ENCODE measurements at places on chromosomes 2 and 18.

- no peak for DNase-seq
Measured at GRCh38 chr2:238286551-238286950, 1.9 kb downstream of the PER2 start.

- no peak for DNase-seq
Measured at GRCh38 chr18:63336366-63337099, 17.0 kb upstream of the BCL2 start.

DNA sequence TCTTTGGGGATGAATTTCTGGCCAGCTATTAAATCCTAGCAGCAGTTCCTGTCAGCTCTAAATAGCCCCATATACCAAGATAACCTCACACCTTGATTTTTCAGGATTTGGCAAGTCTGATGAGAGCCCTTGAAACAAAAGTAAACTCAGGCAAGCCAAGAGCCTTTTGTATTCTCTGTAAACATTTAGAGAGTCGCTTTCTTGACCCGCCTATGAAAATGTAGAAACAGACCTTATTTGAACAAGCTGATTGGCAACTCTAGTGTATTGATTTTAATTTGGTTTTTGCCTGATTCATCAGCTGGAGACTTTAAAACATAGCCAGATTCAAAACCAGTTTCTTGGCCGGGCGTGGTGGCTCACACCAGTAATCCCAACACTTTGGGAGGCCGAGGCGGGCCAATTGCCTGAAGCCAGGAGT lies 43.4 kb downstream of the CABLES1 start:
- DNase-seq, result no peak

DNA sequence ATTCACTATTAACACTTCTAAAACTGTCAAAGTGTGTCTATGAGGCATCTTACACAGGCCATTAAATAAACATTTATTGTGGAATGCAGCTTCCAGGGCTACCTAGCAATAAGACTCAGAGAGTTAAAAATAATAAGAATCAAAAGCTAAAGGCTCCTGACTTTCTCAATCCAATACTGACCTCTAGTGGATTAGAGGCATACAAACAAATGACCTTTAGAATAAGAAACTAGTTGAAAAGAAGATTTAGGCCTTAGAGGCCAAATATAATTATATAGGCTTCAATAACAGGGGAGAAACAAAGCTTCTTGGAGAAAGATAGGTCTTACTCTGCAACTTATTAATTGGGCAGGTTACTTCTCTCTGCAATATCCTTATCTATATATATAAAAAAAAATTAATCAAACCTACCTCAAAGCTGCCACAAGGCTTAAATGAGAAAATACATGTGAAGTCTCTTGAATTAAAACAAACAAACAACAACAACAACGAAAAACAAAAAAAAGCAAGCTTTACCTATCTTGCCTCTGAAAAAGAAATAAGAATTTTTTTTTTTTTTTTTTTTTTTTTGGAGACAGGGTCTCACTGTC lies 246.1 kb downstream of the EXOC6B start:
- no peak for DNase-seq

DNA sequence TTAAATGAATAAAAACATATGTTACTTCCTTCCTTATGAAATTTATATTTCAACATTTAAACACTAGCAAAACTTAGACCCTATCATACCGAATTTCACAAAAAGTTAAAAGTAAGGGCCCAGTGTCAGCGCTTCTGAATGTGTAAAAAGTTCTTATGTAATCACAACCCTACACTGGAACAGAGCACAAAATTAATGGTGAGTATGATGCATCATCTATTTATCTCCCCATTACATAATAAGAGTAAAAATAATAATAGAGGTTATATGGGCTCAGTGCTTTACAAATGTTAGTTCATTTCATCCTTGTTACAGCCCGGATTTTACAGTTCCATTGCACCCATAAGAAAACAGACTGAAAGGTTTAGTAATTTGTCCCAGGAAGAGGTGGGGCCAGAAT lies 144.9 kb upstream of the POU3F3 start:
- no peak for DNase-seq

GRCh38 chr2:67259556-67260342 lies 137.4 kb upstream of the ETAA1 start:
- no peak for DNase-seq

GRCh38 chr18:58360324-58360723 lies 268.6 kb downstream of the ALPK2 start:
- no peak for DNase-seq

- no peak for DNase-seq
Measured at GRCh38 chr18:11840493-11840892, 10.7 kb upstream of the CHMP1B start.

- no peak for DNase-seq
Measured at GRCh38 chr18:43590182-43590903, 313.1 kb upstream of the SYT4 start.

DNA sequence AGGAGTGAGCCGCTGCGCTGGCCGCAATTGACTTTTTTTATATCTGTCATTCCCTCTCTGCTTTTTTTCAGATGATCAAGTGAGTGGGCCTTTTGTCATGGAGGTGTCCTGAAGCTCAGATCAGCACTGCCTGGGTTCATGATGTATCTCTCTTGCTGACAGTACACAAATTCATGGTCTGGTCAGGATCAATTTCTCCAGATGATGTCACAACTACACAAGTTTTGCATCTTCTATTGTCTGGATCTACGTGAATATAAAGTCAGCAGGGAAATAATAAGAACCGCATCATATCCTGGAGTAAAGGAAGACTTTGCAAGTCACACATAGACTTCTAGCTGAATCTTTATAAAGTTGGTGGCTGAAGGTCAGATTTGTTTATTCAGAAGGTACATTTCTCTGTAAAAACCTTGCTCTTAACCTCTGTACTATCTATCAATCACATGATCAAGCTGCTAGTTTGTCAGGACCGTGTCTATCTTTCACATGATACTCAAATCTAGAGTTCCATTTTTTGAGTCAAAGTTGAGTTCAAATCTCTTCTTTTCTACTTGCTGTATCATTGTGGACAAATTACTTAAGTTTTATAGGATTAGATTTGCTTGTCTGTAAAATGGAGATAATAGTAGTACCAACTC lies 13.1 kb upstream of the CD28 start:
- DNase-seq, result no peak

DNA sequence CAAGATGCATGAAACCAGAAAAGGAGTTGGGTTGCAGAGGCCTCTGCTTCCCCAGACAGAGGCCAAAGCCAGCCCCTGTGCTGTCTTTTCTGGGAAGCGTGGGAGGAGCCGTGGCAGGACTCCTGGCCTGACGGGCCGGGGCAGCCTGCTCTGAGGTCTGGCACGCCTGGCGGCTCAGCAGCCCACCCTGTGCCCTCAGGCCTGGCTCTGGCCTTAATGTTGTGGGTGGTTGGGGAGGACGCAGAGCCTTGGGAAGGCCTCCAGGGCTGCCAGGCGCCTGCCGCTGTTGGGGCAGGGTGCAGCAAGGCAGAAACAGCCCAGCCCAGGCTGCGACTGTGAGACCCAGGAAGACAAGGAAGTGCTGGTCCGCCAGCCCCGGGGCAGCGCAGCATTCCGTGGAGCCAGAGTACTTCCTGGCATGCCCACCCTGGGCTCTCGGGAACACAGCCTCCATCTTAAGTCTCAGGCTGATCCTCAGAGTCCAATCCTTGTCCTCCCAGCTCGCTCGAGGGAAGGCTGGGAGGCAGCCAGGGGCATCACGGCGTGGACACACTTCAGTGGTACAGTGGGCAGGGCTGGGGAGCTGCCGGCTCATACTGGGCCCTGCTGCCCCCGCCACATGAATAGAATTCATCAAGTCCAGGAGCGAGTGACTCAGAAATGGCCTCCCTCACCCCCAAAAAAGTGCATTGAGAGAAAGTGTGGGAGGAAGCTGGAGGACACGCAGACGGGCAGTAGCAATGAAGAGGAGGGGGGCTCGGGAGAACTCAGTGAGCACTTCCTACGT lies 72.6 kb downstream of the EMX1 start:
- no peak for DNase-seq

- DNase-seq, result no peak
Measured at GRCh38 chr18:7755753-7756475, 188.8 kb downstream of the PTPRM start.

DNA sequence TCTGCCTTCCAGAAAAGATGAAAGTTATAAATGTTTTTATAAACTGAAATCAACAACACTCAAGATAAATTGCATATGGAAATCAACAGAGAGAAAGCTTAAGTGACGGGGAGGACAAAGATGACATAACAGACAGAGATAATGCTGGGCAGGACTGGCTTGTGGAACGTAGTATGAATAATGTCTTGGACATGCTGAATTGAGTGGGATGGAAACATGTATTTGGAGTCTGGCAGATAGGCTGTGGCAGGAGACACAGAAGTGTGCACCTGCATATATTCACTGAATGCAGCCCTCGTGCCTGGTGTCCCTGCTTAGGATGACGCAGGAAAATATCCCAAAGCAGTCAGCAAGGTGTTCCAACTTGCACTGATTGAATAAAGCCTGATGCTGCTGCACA lies 318.2 kb downstream of the CBLN2 start:
- no peak for DNase-seq

GRCh38 chr2:15155959-15156574 lies 405.1 kb downstream of the NBAS start:
- no peak for DNase-seq

DNA sequence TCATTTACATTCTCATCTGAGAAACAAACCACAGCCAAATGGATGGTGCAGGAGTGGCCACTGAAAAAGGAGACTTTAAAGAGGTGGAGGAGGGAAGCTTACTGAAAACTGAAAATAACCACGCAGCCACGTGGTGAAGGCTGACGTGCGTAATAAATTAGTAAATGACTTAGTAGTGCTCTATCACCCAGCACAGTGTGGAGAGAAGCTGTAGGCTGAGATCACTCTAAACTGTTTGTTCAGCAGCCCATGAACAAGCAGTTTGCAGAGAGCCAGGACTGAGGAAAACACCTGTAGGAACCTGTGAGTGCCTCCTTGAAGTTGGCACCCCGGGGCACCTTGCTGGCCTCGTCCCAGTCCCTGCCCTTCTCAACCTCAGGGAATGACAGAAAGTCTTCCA lies 193.0 kb downstream of the TXNL1 start:
- DNase-seq, result no peak

- no peak for DNase-seq
Measured at GRCh38 chr2:85750587-85751575, 2.9 kb upstream of the ATOH8 start.

- DNase-seq, result no peak
Measured at GRCh38 chr18:36496022-36496421, 198.5 kb downstream of the FHOD3 start.

- DNase-seq, result no peak
Measured at GRCh38 chr18:57242285-57242684, 95.4 kb downstream of the BOD1L2 start.

DNA sequence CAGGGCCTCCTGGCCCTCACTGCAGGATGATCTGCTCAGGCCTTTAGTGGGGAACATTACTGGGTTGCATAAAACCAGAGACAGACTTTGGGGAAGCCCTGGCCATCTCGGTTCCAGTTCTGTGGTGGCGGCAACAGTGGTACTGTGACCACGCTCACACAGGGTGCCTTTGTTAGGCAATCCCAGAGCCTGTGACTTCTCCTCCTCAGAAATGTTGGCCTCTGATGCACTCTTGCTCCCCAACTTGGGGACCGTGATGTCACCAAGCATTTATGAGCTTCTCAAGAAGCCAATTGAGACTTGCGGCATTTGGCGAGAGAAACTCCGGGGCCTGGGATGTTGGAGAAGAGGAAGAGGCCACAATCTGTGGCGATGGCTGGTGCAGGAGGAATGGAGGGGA lies 80.9 kb upstream of the PKDCC start:
- DNase-seq, result no peak

DNA sequence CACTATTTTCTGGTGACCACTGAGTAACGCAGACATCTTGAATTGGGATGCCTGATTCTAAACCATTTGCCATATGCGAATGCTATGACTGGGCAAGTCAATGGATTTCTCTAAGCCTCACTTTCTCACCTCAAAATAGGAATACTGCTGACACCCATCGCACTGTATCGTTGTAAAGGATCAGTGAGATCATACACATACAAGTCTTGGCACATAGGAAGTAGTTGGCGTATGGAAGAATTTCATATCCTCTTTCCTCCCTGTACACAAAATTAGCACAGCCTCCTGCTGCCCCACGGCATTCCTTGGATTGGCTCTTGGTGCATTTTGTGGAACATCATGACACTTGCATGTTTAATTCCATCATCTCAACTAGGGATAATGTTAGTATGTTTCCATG lies 366.9 kb downstream of the CMPK2 start:
- DNase-seq, result no peak

GRCh38 chr18:75309564-75309963 lies 99.0 kb downstream of the TSHZ1 start:
- no peak for DNase-seq

DNA sequence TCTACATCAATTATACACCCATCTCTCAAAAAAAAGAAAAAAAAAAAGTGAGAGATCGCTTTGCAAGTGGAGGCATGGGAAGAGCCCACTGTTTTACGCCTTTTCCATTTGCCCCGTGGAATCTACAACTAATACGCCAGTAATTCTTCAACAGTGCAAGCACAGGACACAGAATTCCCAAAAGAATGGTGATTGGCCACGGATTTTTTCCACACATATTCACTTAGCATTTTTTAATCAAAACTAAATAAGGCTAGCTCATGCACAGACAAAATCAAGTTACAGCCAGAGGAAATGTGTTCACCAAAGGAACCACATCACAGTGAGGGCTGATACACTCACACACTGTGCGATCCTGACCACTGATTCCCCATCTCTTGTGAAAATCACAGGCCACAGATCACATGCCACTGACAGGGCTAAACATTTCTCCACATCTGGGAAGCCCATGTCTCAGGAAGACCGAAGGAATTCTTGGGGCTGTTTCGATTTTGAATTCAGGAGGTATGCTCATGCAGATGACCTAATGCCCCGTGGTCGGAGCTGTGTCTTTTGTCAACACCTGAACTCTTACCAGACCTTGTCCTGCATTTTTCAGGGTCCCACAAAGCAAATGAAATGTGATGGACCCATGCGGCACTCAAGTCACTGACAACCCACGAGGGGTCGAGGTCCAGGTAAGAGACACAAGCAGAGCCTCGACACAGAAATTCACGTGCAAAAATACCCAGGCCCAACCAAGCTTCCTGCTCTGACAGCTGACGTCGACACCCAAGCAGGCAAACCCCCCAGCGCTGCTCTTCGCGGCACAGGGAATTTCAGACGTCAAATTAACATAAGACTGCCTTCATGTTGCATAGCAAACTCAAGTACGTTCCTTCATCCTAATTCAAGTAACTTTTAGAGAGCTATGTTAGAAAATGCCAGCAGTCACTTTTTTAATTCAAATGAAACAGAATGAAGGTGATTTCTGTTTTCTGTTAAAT lies 69.6 kb downstream of the ZNF516 start:
- no peak for DNase-seq

DNA sequence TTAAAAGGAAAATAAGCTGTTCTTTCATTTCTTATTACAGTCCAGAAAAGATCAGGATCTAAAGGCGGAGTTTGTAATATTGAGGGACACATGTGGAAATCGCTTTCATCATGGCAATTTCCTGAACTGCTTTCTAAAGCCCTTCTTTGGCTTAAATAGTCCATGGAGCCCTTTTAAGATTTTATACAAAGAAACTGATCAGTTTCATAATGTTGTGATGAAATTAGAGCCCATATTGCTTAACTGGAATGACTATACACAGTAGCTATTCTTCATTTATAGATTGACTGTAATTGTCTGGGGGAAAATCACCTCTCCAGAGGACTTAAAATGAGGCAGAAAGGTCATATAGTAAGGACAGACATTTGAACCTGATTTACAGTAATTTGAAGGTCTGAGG lies 322.2 kb downstream of the ETAA1 start:
- no peak for DNase-seq
